Epithelial cell of prostate (primary cell): ENCODE measurements at places on chromosomes 7 and 10.

GRCh38 chr7:151769188-151769821 is 107.6 kb downstream of the PRKAG2 start:
- no peak for DNase-seq

- no peak for DNase-seq
Observed at GRCh38 chr10:103660364-103661197, 167.1 kb downstream of the NEURL1 start.

DNA sequence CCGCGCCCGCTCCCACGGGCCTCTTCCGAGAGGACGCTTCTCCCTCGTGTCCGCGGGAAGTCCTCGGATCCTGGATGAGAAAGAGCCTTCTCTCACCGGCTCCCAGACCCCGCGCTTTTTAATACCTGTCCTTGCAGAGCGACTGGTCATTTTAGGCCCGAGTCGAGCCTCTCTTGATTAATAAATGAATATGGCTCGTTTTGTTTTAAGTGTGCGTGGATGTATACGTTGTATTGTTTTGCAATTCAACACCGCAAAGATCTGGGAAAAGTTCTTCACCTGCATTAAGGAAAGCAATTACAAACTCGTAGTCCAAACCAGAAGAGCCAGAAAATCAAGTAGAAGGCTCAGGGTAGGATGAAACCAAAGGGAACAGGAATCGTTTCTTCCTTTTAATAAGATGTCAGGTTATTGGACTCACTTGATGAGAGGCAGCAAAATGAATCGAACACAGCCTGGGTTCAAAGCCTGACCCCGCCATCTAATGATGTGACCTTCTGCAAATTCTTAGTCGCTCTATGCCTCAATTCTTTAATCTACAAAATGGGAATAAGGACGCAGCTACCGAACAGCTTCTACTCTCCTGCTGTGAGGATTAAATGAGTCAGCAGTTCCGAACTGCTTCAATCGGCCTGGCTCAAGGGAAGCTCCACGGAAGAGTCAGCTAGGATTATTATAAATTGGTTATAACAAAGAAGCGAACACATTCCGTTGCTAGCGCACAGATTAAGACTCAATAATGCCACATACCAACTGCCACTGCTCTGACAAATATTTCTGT is 277.8 kb upstream of the NEBL start:
- DNase-seq = no peak

GRCh38 chr10:43172645-43173044 is 34.4 kb downstream of the CSGALNACT2 start:
- DNase-seq = no peak

DNA sequence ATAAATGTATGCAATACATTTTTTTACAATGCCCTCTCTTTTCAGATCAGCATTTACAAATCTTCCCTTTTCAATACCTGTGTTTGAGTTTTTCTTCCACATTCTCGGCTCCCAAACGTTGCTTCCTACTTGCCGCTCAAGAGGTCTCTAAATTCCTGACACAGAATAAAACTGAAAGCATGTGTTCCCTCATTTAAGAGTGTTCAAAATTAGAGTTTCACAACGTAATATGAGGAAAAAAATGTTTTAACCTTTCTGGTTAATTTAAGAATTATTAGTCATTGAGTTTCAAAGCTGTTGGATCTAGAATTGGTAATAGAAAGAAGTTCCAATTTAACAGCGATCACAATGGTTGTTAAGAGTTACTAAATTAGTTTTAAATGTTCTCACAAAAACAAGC is 100.4 kb downstream of the ARID5B start:
- DNase-seq = no peak

DNA sequence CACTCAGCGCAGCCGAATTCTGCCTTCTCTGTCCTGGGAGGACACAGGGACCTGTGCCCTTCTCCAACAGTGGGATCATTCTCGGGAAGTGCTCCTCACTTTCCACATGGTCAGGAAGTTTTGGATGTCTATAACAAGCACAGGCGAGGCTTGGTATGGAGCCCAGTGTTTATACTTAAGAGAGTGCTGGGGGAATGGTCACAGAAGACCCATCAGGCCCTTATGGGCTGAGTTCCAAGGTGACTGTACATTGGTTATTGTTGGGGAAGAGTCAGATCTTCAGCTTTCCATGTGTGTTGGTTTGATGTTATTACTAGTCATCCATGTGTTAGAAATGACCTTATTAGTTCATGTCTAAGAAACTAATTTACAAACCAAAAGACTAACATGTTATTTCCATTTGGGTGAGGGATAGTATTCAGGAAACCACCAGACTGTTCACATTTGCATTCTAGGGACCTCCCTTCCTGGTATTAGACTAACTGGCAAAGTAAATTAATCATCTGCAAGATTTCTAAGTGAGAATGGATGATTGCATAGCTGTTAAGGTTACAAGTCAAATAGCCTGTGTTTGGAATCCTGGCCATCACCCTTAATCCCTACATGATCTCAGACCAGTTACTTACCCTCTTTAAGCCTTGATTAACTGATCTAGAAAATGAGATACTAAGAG is 834.2 kb downstream of the LRMDA start:
- DNase-seq = no peak

DNA sequence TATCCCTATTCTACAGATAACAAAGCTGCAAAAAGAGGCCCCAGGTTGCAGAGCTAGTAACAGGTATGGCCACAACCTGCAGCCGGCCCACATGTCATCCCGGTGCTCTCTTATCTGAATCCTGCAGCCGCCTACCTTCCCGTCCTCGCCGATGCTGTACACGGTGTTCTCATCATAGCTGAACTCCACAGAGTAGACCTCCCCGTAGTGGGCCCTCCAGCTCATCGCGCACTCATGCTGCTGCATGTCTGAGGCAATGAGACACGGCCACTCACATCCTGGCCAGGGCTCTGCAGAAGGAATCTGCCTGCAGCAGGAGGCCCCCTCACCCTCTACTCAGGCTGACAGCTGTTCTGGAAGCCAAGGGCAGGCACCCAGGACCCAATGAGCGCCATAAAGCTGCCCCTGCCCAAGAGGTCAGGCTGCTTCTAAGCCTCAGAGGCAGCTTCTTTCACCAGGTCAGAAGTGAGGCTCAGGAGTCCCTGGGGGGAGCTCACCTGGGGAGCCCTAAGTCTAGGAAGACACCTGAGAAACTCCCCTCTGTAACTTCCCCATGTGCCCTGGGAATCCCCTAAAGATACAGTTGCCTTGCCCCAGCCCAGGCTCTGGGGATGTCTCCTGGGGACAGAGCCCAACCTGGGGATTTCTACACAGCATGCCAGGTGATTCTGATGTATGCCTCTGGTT is 17.9 kb upstream of the CYREN start:
- no peak for DNase-seq

DNA sequence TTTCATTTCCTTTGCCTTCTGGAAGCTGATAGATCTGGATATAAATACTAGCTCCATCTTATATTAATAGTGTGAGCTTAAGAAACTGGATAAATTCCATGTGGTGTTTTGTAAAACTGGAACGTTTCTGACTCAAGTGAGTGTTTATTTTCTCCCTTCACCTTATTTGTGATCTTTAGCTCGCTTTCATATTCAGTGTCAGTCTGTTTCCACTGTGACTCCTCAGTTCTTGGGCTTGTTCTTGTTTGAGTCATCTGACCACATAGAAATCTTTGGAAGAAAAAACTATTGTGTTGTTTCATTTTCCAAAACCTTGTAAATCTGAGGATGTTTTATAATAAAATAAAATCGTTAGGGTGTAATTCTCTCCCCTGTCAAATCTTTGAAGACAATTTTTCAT is 186.4 kb downstream of the POLR1F start:
- no peak for DNase-seq

DNA sequence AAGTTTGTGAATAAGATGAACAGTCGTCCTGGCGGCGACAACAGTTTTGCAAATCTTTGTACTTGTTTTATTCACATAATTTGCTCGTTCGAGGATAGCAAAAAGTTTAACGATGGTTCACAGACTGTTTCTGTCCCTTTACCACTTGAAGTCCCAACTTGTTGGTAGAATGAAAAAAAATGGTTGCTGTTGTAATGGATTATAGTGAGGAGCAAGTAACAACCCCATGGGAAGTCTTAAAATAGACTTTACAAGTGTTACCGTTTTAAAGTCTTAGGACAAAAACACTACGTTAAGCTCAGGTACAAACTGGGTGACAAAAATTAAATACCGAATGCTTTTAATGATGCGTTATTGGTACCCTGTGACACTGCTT is 589 bp downstream of the LSM8 start:
- DNase-seq = no peak

- no peak for DNase-seq
Observed at GRCh38 chr10:16798571-16798970, 18.7 kb downstream of the RSU1 start.
